Peyer's patch (tissue), 4 donors: ENCODE measurements at places on chromosomes 5 and 9. TPM values are rescaled to one million over a fixed set of nuclear protein-coding genes. Genes with fewer than 3 reads are reported as not detected.

GRCh38 chr9:126406075-126406667 lies 79.5 kb downstream of the MVB12B start:
- H3K27ac ChIP-seq = no peak overlapping the region
- peaks cover 7% of the 10 kb centered on the region for H3K36me3 ChIP-seq
- DNase-seq = no peak
- no peaks in the 10 kb centered on the region for H3K4me1 ChIP-seq
- H3K27me3 ChIP-seq = no peaks in the 10 kb centered on the region

- no peak overlapping the region for H3K4me3 ChIP-seq
- no peak for DNase-seq
- H3K27ac ChIP-seq = no peak overlapping the region
- no peaks in the 10 kb centered on the region for H3K36me3 ChIP-seq
- no peaks in the 10 kb centered on the region for H3K4me1 ChIP-seq
- H3K27me3 ChIP-seq = no peaks in the 10 kb centered on the region
Observed at GRCh38 chr9:116383133-116383532, 229.5 kb downstream of the PAPPA start.

- no peak overlapping the region for H3K27ac ChIP-seq
- no peak overlapping the region for H3K4me3 ChIP-seq
- no peak for DNase-seq
- no peaks in the 10 kb centered on the region for H3K36me3 ChIP-seq
- H3K27me3 ChIP-seq = no peaks in the 10 kb centered on the region
Observed at GRCh38 chr5:134975843-134976242, 8.1 kb downstream of the CATSPER3 start.

DNA sequence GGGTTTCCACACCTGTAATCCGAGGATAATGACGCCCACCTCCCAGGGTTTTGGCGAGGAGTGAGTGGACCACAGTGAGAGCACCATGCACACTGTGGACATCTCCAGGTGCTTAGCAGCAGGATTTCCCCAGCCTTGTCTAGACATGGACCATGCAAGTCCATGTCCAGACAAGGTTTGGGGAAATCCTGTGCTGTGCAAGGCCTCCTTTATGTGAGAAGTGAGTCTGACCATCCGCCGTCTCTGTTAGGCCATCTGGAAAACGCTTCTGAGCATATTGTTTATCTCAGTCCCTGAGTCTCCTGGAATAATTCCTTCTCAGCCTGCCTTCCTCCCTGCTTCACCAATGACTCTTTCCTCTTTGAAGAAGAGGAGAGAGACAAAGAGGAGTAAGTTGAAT lies 26.2 kb upstream of the TNFAIP8 start:
- H3K4me1 ChIP-seq = peaks cover 10% of the 10 kb centered on the region
- DNase-seq = no peak
- H3K36me3 ChIP-seq = no peaks in the 10 kb centered on the region
- no peaks in the 10 kb centered on the region for H3K27me3 ChIP-seq
- no peak overlapping the region for H3K4me3 ChIP-seq

GRCh38 chr9:100394816-100395215 lies 32.1 kb upstream of the MSANTD3 start:
- H3K4me3 ChIP-seq = no peak overlapping the region
- no peaks in the 10 kb centered on the region for H3K36me3 ChIP-seq
- no peak overlapping the region for H3K27ac ChIP-seq
- no peaks in the 10 kb centered on the region for H3K4me1 ChIP-seq

GRCh38 chr9:69466151-69466550 lies 141.1 kb downstream of the ENTREP1 start:
- DNase-seq = no peak
- H3K27me3 ChIP-seq = no peaks in the 10 kb centered on the region
- H3K4me1 ChIP-seq = peaks cover 6% of the 10 kb centered on the region
- H3K4me3 ChIP-seq = no peak overlapping the region
- H3K36me3 ChIP-seq = no peaks in the 10 kb centered on the region

DNA sequence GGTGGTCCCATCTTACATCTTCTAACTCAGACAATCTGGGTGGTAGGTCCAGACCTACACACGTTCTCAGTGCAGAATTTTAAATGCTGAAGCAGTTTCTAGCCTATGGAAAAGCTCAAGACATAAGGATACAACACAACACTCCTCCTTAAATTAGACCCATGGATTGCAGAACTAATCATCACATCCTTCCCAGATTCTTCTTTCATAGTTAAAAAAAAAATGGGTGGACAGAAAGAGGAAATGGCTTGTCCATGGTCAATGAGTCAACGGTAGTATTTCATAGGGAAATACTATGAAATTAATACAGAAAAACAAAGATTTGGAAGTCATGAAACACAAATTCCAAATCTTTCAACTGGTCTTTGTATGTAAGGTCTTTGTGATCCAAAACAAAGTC lies 106.9 kb downstream of the PAPPA start:
- no peak overlapping the region for H3K27ac ChIP-seq
- no peak for DNase-seq
- no peak overlapping the region for H3K4me3 ChIP-seq
- H3K4me1 ChIP-seq = no peaks in the 10 kb centered on the region

DNA sequence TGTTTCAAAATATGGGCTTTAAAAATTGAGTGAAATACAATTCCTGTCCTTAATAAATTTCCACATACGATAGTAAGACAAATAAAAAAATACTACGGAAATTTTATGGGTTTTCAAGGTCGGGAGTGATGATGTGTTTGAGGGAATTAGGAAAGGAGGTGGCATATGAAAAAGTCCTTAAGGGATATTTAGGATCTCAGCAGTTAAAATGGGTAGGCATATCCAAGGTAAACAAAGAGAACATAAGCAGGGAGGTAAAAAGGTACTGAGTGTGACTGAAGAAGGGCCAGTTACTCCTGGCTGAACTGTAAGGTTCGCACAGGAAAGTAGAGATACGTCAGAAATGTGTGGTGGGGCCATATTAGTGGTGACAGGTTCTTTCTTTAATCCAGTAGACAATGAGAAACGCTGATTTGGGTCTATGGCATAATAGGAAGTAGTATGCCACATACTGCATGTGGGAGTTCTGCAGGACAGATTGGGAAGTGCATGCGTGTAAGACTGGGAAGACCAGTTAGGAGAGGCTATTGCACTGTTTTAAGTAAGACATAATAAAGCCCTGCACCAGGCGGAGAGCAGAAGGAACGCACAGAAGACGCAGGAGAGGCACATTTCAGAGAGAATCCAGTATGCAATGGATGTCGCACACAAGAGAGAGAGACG lies 937 bp upstream of the HMGCR start:
- no peaks in the 10 kb centered on the region for H3K27me3 ChIP-seq
- no peaks in the 10 kb centered on the region for H3K36me3 ChIP-seq
- H3K4me3 ChIP-seq = peak overlapping the region; percentile 75
- H3K27ac ChIP-seq = peak overlapping the region; percentile 90
- no peak for DNase-seq
- no peaks in the 10 kb centered on the region for H3K4me1 ChIP-seq

GRCh38 chr9:130940693-130941576 lies 1.9 kb upstream of the FIBCD1 start:
- H3K36me3 ChIP-seq = no peaks in the 10 kb centered on the region
- H3K27ac ChIP-seq = no peak overlapping the region
- H3K27me3 ChIP-seq = no peaks in the 10 kb centered on the region
- H3K4me3 ChIP-seq = no peak overlapping the region
- DNase-seq = peak; percentile 92

DNA sequence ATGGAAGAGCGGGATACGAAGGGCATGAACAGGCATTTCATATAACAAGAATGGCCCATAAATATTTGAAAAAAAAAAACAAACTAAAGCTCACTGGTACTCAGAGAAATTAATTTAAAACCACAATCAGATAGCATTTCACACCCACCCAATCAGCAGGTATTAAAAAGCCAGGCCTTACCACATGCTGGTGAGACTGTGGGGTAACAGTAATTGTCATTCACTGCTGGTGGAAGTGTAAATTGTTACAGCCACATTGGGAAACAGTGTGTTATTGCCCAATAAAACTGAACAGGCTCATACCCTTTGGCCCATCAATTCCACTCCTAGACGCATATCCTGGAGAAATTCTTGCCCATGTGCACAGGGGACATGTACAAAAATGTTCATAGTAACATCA lies 66.0 kb downstream of the PLAC8L1 start:
- no peak overlapping the region for H3K4me3 ChIP-seq
- peaks cover 35% of the 10 kb centered on the region for H3K4me1 ChIP-seq
- peak overlapping the region; percentile 17 for H3K27ac ChIP-seq
- no peaks in the 10 kb centered on the region for H3K27me3 ChIP-seq
- H3K36me3 ChIP-seq = no peaks in the 10 kb centered on the region

GRCh38 chr5:31479706-31480105 lies 52.2 kb downstream of the DROSHA start:
- H3K4me3 ChIP-seq = no peak overlapping the region
- H3K36me3 ChIP-seq = peaks cover 23% of the 10 kb centered on the region
- H3K27me3 ChIP-seq = no peaks in the 10 kb centered on the region

DNA sequence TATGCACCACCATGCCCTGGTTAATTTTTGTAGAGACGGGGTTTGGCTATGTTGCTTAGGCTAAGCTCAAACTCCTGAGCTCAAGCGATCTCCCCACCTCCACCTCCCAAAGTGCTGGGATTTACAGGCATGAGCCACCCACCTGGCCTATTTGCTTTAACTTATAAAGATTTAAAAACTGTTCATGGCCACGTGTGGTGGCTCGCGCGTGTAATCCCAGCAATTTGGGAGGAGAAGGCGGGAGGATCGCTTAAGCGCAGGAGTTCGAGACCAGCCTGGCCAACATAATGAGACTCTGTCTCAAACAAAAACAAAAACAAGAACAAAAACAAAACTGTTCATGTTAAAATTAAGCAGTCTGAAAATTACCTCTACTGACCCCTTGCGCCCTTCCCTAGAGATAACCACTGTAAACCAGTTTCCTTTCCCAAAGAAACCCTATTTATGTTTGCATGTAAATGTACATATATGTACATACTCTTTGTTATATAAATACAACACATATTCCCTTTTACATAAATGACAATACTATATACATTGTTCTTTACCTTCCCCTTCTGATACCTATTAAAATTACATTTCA lies 1.5 kb downstream of the AK6 start:
- DNase-seq = no peak
- no peak overlapping the region for H3K4me3 ChIP-seq
- H3K27ac ChIP-seq = no peak overlapping the region
- no peaks in the 10 kb centered on the region for H3K36me3 ChIP-seq
- no peaks in the 10 kb centered on the region for H3K27me3 ChIP-seq

- H3K36me3 ChIP-seq = no peaks in the 10 kb centered on the region
- DNase-seq = no peak
- no peak overlapping the region for H3K27ac ChIP-seq
- H3K4me1 ChIP-seq = no peaks in the 10 kb centered on the region
- no peak overlapping the region for H3K4me3 ChIP-seq
- H3K27me3 ChIP-seq = no peaks in the 10 kb centered on the region
Observed at GRCh38 chr9:88056876-88057275, 81.4 kb downstream of the SPATA31C2 start.

DNA sequence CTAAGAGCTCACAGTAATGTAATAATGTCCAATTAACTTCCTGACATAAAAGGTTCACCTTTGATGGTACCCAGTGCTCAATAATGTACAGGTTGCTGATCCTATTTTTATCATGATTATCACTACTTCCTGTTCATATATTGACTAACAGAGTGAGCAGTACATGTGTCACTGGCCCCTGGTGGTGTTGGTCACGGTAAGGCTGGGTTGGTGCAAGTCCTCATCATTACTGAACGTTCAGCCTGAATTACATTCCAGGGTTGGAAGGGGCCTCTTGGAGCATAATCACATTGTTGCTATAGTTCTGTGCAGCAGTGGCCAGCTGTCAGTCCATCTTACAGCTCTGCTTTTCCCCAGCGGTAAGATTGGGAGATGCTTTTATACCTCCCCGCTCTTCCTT lies 24.2 kb upstream of the CKMT2 start:
- H3K36me3 ChIP-seq = no peaks in the 10 kb centered on the region
- H3K27ac ChIP-seq = no peak overlapping the region
- no peak overlapping the region for H3K4me3 ChIP-seq
- no peaks in the 10 kb centered on the region for H3K4me1 ChIP-seq
- no peaks in the 10 kb centered on the region for H3K27me3 ChIP-seq

DNA sequence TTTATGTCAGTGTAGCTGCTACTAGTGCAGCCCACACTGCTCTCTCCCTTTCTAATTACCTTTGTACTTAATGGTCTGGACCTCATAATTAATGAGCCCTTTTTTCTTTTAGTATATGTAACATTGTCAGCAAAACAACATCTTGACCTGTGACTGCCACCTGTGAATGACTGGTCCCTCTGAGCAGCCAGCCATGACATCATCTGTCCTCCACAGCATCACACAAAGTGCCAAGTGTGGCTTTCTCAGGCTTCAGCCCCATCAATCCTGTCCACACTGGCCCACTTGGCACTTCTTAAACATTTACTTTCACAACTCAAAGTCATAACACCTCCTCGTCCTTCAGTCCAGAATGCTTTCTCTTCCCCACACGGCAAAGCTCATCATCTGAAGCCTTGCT lies 104.7 kb downstream of the GPR21 start:
- H3K27ac ChIP-seq = no peak overlapping the region
- DNase-seq = no peak
- no peaks in the 10 kb centered on the region for H3K4me1 ChIP-seq
- H3K27me3 ChIP-seq = no peaks in the 10 kb centered on the region

- H3K36me3 ChIP-seq = no peaks in the 10 kb centered on the region
- DNase-seq = no peak
- peaks cover 6% of the 10 kb centered on the region for H3K4me1 ChIP-seq
- no peak overlapping the region for H3K27ac ChIP-seq
- H3K4me3 ChIP-seq = no peak overlapping the region
Observed at GRCh38 chr5:1887588-1888360, 5.0 kb upstream of the IRX4 start.

- no peak overlapping the region for H3K27ac ChIP-seq
- H3K4me1 ChIP-seq = no peaks in the 10 kb centered on the region
- no peaks in the 10 kb centered on the region for H3K36me3 ChIP-seq
Observed at GRCh38 chr5:158172005-158172404, 313.1 kb upstream of the CLINT1 start.

DNA sequence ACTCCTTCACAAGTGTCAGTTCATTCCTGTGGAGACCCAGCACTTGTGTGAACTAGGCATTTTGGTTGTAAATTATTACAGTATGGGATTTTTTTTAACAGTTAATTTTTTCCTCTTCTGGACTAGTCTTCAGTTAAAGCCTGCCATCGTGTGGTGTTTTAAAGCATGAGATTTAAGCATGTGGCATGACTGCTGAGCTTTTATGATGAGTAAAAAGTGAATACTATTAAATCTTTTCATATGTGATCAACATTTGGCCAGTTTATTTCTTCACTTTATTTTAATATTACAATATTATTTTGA lies 25.0 kb downstream of the LMNB1 start:
- DNase-seq = no peak
- H3K4me1 ChIP-seq = no peaks in the 10 kb centered on the region
- no peak overlapping the region for H3K4me3 ChIP-seq
- no peak overlapping the region for H3K27ac ChIP-seq

DNA sequence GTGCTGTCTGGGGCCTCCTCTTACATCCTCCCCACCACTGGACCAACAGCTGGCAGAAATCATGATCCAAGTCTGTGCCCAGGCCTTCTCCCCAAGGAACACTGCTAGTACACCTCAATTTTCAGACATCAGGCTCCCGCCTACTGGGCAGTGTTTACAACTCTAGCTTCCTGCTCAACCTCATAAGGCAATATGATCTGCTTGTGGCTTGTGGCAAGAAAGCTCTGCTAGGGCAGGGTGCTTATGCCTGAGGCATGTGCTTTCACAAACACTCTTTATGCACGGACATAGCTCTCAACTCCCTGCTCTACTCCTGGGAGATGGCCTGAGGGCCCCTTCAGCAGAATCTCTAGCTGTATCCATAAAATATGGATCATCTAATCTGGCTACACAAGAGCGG lies 32.5 kb downstream of the SH3TC2 start:
- no peak overlapping the region for H3K27ac ChIP-seq
- H3K4me3 ChIP-seq = no peak overlapping the region
- H3K27me3 ChIP-seq = no peaks in the 10 kb centered on the region
- H3K36me3 ChIP-seq = no peaks in the 10 kb centered on the region

Gene SH3TC2
- total RNA-seq = 0.70 TPM

Gene SPINK6
- total RNA-seq = not detected

Gene PFDN1
- total RNA-seq = 90.6 TPM

Gene MCTP1
- total RNA-seq = 8.9 TPM

Gene SCGB3A2
- not detected for total RNA-seq
